ENCODE measurements at places on chromosomes 7 and 10.

- no peak for DNase-seq
These were observed 11.8 kb upstream of the SLC18A3 start for GRCh38 chr10:49598164-49598856.

DNA sequence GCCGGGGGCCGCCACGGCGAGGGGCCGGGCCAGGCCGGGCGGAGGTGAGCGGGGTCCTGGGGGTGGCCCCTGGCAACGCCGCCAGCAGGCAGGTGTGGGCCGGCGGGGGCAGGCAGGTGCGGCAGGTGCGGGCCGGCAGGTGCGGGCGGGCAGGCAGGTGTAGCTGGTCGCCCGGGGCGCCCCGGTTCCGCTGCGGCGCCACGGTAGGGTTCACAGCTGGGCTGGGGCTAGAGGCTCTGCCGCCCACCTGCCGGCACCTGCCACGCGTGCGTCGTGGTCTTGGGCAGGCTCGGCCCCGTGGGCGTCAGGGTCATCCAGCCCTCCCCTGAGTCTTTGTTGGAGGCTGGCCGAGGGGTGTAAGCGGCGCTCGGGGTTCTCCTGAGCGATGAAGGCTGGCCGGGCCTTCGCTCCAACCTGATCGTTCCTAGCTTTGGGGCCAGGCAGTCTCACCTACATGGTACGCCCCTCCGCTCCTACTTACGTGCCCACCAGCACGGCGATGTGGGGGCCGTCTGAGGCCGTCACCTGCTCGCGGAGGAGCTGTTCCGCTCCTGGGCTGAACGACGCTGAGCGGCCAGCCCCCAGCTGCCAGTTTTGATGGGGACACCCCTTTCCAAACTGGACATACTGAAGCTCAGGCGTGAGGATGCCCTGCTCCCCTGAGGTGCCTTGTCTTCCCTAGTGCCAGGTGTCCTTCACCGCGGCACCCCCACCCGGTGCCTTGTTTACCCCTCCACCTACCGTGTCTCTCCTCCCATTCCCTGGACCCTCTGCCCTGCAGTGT lies 493 bp downstream of the ZMIZ2 start:
- no peak for DNase-seq

- DNase-seq: no peak
These were observed 13.9 kb downstream of the BUD31 start for GRCh38 chr7:99422625-99423024.

DNA sequence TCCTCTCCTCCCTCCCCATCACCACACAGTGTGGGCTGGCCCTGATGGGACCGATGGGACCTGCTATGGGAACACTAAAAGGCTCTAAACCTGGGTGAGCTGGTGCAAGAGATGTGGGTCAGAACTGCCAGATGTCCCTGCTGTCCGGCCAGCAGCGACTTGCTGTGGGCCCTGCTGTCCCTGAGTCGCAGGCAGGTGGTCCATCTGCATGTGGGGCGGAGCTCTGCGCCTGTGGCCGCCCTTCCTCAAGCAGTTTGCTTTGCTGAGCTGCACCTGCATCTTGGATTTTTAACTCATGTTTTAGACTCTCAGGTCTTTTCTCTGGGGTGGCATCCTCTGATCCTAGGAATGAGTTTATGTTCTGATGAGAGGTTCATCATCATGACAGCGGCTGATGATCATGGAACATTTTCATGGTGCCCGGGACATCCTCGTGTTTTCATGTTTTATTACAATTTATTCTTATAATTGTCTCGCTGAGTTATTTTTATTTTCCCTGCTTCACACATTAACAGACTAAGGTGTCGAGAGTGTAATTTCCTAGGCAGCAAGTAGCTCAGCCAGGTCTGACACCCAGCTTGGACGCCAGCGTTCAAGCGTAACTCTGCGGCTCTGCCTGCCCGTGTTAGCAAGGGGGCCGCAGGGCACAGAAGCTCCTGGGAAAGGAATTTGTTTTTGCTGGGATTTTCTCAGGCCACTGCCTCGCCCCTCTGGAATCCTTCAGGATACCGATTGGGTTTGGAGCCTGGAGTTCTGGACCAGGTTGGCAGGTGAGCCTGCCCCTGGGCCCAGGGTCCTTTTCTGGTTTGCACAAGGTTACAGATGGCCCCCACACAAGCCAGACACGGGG lies 615.2 kb upstream of the FOXK1 start:
- DNase-seq: no peak

DNA sequence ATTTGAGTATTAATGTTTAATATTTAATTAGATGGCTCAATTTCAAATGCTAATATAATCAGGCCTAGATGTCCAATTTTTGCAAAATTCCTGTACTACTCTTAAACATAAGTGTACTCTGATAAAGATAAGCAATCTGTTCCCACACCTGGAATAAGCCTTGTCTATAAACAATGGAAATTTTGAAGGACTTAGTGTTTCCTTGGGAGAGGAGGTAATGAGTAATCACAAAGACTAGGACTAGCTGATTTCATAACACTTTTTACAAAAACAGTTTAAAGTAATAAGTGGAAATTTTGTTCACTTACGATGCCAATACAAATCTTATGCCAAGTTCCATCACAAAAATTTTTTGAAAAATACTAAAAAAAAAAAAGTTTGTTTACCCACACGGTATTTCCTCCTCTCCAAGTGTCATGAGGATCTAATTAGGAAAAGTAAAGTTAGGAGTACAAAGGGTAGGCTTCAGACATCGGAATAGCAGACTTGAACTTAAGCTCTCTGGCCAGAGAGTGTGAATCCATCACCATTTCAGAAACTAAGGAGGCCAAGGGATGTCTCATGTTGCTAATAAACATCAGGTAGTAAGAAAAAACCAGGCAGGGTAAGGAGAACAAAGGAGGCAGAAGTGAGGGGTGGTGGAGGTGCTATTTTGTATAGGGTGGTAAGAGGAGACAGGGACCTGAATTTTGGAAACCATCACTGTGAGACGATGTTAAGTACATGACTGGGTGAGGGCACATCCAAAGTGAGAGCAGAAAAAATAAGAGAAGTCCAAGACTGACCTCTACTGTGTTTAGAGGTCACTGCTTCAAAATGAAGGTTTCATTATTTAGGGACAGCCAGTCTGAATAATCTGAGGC lies 61.3 kb downstream of the RAPGEF5 start:
- no peak for DNase-seq

GRCh38 chr10:124748166-124748565 lies 4.0 kb upstream of the FAM53B start:
- DNase-seq: no peak

DNA sequence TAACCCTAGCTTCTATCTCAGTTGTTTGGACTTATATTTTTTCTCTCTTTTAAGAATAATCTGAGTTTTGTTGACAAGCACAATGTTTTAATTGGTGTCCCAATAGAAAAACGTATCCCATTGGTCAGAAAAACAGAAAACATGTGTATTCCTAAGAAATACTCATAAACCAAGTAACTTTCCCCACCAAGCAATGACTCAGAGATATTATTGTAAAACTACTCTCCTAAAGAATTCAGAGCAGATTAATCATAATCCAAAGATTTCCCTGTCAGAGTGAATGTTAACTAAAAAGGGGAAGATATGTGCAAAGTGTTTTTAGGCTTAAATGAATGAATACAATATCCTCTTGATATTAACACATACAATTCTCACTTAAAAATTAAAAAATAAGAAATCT lies 29.4 kb upstream of the MBL2 start:
- DNase-seq: no peak

- no peak for DNase-seq
These were observed 88.0 kb downstream of the DOCK1 start for GRCh38 chr10:126993208-126993607.

- DNase-seq: no peak
These were observed 15.6 kb downstream of the SUFU start for GRCh38 chr10:102519246-102519825.

DNA sequence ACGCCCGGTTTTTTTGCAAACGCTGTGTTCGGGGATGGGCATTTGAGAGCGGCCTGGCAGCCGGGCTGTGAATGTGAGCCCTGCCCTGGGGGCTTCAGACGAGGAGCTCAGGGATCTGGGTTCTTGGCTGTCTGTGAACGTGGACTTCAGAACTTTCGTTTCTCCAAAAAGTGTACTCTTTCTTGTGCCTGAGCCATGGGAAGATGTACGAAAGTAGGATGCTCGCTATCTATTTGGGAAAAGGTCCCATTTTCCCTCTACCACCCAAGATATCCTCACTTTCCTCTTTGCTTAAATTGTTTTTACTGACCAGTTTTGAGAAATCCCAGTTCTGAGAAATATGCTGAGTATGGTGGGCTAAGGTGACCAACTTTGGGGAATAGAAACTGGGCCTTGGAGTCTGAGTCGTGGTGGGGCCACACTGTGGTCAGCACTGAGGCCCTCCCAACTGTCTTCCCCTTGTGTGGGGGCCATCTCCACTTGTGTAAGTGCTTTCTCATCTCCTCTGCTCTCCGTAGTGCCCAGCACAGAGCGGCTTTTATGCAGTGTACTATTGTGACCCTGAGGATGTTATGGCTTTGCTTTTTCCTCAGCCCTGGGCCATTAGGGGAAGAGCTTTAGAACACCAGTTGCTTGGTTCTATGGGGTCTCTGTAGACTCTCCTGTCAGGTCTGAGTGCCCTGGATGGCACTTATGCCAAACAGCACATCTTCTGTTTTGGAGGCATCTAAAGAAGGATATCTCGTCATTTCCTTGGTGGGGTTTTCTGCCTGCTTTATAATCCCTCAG lies 918 bp downstream of the DBNL start:
- no peak for DNase-seq

DNA sequence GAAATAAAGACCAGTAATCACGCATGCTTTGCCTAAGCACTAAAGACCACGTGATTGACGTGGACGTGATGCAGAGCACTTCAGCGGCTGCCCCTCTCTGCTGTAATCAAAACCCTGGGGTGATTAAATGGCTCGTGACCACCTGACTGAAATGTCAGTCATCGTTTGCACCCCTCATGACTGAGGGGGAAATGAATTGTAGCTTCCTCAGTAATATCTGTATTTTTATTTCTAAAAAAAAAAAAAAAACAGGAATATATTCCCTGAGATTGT lies 148.1 kb upstream of the RSU1 start:
- no peak for DNase-seq

DNA sequence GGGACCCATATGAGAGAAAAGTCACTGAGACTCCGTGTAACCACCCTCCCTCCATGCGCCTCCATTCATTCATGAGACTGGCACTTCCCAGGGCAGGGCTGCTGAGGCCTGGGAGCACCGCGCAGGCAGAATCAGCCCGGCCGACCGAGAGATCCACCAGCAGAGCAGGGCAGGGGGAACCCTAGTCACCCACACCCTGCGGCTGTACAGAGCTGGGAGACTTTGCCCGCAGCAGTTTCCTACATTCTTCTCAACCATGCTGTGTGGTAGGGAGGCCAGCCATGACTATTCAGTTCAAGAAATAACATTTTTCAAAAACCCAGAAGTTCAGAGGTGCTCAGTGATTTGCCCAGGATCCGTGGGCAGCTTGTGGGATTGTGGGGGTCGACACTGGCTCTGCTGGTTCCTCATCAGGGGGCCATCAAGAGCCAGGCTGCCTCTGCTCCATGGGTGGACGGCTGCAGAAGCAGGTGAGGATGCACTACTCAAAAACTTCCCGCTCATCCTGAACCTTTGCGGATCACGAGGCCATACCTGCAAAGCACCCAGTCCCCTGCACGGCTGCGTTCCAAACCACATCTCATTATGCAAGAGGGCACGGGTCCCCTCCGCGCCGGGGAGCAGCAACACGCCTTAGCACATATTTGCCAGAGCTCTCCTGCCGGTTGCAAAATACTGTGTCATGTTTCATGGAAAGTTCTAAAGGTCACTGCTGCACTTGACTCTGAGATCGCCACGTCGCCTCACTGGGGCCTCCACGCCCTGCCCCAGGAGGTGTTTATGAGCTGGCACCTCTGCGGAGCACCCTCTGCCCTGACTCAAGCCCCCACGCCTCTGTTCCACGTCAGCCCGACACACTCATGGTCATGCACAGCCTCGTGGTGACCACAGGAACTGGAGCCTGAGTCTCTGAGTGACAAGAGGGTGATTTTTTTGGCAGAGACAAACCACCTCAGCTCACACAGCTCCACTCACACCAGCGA lies 132.0 kb downstream of the PRKAG2 start:
- no peak for DNase-seq

- no peak for DNase-seq
These were observed 290.2 kb upstream of the CDC14C start for GRCh38 chr7:48634116-48634632.

- DNase-seq: no peak
These were observed 102.2 kb upstream of the RET start for GRCh38 chr10:42974693-42975002.

DNA sequence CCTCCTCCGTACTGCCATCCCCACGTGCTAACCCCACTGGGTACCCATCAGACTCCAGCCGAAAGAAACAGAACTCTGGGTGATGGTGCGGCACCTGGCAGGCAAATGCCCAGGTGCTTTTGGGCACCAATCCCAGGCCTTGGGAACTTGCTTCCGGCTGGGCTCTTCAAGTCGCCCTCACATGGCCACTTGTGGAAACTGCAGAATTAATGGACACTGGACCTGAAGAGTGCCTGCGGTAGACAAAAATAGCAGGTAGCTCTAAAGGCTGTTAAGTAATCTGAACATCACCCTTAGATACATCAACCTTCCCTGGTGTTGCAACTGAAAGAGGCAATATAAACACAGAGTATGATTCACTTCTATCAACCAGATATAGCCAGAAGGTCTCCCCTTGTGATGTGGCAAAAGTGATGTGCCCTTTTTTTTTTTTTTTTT lies 644.4 kb downstream of the GRM8 start:
- no peak for DNase-seq

- DNase-seq: no peak
These were observed 7.9 kb downstream of the NUDT13 start for GRCh38 chr10:73117976-73118743.

DNA sequence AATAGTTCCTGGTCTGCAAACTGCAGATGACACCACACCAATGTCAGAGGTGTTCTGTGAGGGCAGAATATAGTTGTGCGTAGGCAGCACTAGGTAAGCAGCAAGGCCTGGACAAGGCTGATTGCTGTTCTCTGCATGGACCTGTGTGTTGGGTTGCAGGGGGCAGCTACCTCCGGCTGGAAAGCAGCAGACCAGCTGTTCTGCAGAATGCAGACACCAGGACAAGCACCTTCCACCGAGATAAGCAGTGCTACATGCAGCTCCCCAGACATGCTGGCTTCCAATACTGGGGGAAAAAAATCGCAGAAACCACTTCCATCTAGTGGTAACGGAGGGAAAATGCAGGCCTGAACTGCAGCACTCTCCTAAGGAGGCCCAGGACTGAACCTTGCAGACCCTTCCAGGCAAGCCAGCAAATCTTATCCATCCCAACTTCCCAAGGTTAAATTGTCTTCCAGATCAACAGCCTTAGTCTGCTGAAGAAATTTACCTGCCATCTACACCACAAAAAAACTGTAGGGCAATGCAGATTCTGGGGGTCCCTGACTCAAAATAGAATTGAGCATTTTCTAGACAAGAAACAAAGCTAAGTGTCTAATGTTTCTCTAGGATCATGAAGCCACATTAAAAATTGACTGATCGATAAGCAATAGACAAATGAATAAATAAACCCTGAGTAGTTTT lies 50.5 kb upstream of the COBL start:
- DNase-seq: no peak

GRCh38 chr10:22434521-22434920 lies 89.2 kb downstream of the SPAG6 start:
- DNase-seq: no peak
